ENCODE measurements at places on chromosomes 12 and 14.

GRCh38 chr14:74605531-74606223 is 6.4 kb downstream of the LTBP2 start:
- no peak for DNase-seq

GRCh38 chr12:79927772-79928474 is 7.0 kb downstream of the PPP1R12A start:
- no peak for DNase-seq

DNA sequence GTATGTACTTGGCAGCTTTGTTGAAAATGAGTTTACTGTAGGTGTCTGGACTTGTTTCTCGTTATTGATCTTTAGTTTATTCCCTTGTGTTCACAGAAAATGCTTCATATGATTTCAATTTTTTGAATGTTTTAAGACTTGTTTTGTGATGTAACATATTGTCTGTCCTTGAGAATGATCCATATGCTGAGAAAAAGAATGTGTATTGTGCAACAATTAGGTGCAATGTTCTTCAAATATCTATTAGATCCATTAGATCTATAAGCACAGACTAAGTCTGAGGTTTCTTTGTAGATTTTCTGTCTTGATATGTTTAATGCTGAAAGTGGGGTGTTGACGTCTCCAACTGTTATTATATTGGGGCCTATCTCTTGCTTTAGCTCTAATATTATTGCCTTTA is 879.6 kb upstream of the LRFN5 start:
- DNase-seq: no peak

- no peak for DNase-seq
Observed at GRCh38 chr12:130459916-130460315, 122.2 kb downstream of the PIWIL1 start.

DNA sequence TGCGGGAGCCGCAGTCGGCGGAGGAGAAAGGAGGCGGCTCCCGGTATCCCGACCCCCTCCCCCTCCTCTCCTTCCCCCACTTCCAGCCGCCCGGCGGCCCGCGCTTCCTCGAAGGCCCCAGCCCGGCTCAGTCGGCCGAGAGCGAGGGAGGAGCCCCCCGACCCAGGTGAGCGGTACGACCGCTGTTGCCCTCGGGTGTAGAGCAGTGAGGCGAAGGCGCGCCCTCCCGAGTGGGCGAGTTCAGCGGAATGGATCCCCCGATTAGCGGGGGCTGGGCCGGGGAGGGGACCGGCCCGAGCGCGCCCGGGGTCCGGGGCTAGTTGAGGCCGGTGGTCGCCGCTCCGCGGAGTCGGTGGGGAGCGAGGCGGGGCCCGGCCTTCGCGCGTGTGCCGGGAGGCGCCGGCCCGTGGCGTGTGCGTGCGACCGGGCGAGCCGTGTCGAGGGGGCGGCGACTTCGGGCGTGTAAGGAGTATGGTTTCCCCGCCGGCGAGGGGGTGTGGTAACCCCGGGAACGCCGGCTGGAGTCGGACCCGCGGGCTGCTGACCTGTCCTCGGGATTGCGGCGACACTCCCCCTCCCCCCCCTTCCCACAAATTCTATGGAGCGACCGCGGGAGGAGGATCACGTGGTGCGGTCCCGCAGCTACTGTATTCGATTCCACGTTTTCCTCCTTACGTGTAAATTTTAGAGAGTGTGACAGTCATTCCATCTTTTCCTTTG is 501 bp downstream of the RIMKLB start:
- peak; percentile 31 for DNase-seq

DNA sequence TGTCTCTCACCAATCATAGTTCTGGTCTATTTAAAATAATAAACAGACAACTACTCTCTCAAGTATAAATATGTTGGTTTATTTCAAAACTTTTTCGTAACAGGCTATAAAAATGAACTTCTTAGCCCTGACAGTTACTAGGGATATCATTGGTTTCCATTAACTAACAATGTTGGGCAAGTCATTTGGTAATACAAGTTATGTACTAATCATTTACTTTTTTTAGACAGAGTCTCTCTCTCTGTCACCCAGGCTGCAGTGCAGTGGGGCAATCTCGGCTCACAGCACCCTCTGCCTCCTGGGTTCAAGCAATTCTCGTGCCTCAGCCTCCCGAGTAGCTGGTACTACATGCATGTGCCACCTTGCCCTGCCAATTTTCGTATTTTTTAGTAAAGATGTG is 14.6 kb upstream of the KANSL2 start:
- DNase-seq: no peak

DNA sequence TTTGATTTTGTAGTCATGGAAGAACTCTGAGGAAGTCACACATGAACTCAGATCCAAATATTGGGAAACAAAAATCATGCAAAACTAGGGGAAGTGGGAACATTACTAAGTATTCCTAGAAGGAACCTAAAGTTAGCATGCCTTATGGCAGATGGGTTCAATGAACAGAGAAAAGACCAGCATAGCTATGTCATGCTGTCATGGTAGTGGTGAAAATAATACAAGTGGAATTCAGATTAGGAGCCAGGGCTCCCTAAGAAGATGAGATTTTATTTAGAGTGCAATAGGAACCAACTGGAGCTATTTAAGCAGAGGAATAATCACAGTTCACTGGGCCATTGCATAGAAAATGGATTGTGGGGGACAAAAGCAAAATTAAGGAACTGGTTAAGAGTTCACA is 134.0 kb downstream of the DIO2 start:
- no peak for DNase-seq

DNA sequence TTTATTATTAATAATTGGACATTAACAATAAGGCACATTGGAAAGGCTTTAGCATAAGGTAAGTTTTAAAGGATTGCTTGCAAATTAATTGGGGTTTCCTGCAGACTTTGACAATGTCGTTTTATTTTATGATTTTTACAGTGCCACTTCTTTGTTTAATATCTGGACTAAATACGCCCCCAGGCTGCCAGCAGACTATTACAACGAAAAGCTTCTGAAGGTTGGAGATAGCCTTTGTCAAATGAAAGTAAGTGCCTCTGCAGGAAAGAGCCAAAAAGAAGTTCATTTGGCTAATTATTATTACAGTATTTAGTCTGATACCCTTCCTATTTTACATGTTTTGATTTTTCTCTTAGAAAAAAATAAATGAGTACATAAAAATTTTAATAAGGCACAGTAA is 11.3 kb downstream of the CFAP54 start:
- no peak for DNase-seq

DNA sequence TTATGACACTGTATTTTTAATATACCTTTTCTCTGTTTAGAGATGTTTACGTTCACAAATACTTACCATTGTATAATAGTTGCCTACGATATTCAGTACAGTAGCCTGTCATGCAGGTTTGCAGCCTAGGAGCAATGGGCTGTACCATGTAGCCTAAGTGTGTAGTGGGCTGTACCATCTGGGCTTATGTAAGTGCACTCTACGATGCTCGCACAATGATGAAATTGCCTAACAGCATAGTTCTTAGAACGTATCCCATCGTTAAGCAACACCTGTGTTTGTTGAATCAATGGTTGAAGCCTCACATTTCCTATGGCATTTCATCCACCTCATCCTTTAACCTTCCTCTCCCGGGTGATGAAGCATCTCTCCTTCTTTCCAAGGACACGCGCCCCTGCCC is 12.5 kb upstream of the EML1 start:
- DNase-seq: peak; percentile 6

DNA sequence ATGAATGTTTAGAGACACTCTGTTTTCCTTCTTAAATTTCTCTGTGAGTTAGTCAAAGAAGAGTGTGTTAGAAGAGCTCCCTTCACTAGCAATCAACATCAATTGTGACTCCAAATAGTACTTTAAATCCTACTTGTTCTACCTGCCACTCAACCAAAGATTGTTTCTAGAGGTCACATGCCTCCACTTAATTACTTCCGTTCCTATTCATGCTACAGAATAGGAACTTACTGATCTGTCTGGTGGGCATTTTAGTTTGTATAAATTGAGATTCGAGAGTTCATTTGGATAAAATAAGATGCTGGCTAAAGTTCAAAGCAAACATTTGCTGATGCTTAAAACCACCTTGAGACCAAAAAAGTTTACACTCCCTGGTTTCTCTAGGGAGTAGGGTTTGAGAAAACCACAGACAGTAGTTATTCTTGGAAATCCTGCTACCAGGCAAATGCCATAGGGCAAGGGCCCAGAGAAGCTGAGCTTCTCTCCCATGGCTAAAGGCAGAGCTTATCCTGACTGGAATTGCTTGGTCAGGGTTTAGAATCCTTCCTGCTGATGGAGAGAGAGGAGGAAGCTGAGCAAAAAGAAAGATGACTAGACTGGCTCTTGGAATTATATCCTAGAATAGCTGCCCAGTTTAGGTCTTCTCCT is 389.6 kb upstream of the ATP2B1 start:
- DNase-seq: no peak

- no peak for DNase-seq
Observed at GRCh38 chr12:93922583-93923006, 225.8 kb upstream of the PLXNC1 start.

- DNase-seq: no peak
Observed at GRCh38 chr12:5305886-5306545, 125.9 kb upstream of the NTF3 start.
